ENCODE measurements at places on chromosomes 3 and 15. TPM values are rescaled to one million over a fixed set of nuclear protein-coding genes. Genes with fewer than 3 reads are reported as not detected.

Gene ZKSCAN7
- 5.0 TPM for total RNA-seq

Gene LMAN1L
- total RNA-seq: not detected

Gene RAD51
- total RNA-seq: 12.1 TPM

Gene GMNC
- total RNA-seq: not detected

Gene CCDC32
- total RNA-seq: 24.0 TPM

Gene ARHGEF26
- 2.0 TPM for total RNA-seq

Gene RASA2
- total RNA-seq: 28.9 TPM

Gene SEMA3G
- total RNA-seq: not detected

Gene SNAP23
- 87.4 TPM for total RNA-seq

Gene ALDH1L1
- total RNA-seq: 0.18 TPM

Gene ATP13A5
- not detected for total RNA-seq

Gene LYSMD4
- total RNA-seq: 2.6 TPM

Gene ARGFX
- not detected for total RNA-seq

Gene RLBP1
- not detected for total RNA-seq

Gene ZMYND10
- total RNA-seq: 0.81 TPM

Gene CCDC33
- not detected for total RNA-seq

Gene TAGLN3
- total RNA-seq: not detected

Gene PLA2G4D
- total RNA-seq: not detected

Gene GREM1
- total RNA-seq: 181 TPM

Gene LACTB
- 36.1 TPM for total RNA-seq

Gene CFAP44
- total RNA-seq: 11.0 TPM

Gene PIGZ
- total RNA-seq: 1.9 TPM

Gene PDE12
- total RNA-seq: 10.4 TPM

Gene DLL4
- total RNA-seq: 0.09 TPM

Gene FSTL1
- 765 TPM for total RNA-seq

Gene SLC28A2
- total RNA-seq: not detected

Gene FGF12
- 0.08 TPM for total RNA-seq

Gene POMGNT2
- 6.9 TPM for total RNA-seq

Gene SI
- total RNA-seq: not detected

Gene PPP2R3A
- 16.1 TPM for total RNA-seq

Gene GP9
- total RNA-seq: not detected

Gene CPNE4
- total RNA-seq: not detected

Gene SPG11
- 84.8 TPM for total RNA-seq

Gene CMTM8
- total RNA-seq: 1.1 TPM

Gene CILP
- total RNA-seq: 0.16 TPM

Gene IMPG2
- total RNA-seq: 0.65 TPM

Gene ZNF774
- total RNA-seq: 2.3 TPM

Gene CD96
- 0.09 TPM for total RNA-seq

Gene DAG1
- total RNA-seq: 63.4 TPM

Gene CTXN2
- total RNA-seq: not detected

Gene CLASP2
- total RNA-seq: 54.8 TPM

Gene SOX14
- total RNA-seq: not detected

Gene ARRDC4
- 6.2 TPM for total RNA-seq

Gene ERICH6
- total RNA-seq: 0.41 TPM

Gene GPR171
- total RNA-seq: not detected

Gene CLDN1
- 0.18 TPM for total RNA-seq

Gene MYL3
- not detected for total RNA-seq

Gene SAMD7
- not detected for total RNA-seq

Gene TMCC1
- total RNA-seq: 11.2 TPM

Gene AADACL2
- total RNA-seq: not detected

Gene ANP32A
- 41.0 TPM for total RNA-seq

Gene CASR
- not detected for total RNA-seq

Gene STRA6
- total RNA-seq: 0.18 TPM

Gene TMIE
- not detected for total RNA-seq

Gene LRTM1
- total RNA-seq: not detected

Gene SYNPR
- total RNA-seq: not detected
